ENCODE measurements at places on chromosomes 1 and 21.

- no peak for DNase-seq
Observed at GRCh38 chr1:165381745-165382505, 25.4 kb upstream of the LMX1A start.

DNA sequence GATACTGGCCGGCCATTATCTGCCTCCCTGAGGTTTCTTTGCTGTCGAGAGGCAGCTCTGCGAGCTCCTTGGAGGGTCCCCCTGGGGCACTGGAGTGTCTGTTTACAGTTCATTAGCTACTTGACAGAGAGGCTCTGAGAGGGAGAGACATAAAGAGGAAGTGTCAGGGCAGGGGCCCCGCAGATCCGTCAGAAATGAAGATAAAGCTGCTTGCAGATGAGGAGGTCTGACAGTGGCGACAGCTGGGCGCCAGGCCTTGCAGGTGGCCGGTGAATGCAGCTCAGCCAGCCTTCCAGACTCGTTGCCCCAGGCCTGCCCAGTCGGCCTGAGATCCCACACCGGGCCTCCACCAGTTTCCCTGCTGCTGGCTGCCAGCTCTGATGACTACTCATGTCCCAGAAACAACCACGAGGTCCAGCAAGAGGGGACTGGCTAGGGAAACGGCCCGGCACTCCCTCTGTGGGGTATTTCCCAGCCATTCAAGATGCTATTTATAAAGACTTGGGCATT lies 84.7 kb downstream of the DISP3 start:
- DNase-seq: no peak

GRCh38 chr1:237492359-237492758 lies 398.4 kb downstream of the ZP4 start:
- DNase-seq: no peak

GRCh38 chr1:53180226-53180625 lies 16.4 kb upstream of the CPT2 start:
- DNase-seq: peak; percentile 73

- no peak for DNase-seq
Observed at GRCh38 chr1:113391649-113392271, 1.4 kb downstream of the MAGI3 start.

Data from NCI-H226 (cell line).